ENCODE measurements at places on chromosomes 11 and 22. TPM values are rescaled to one million over a fixed set of nuclear protein-coding genes. Genes with fewer than 3 reads are reported as not detected.

MFNG gene
- 0.68 TPM for total RNA-seq

PTPMT1 gene
- total RNA-seq: 79.1 TPM

KDM4D gene
- 0.88 TPM for total RNA-seq

PARVA gene
- total RNA-seq: 74.5 TPM

MRGPRF gene
- total RNA-seq: not detected
